Skeletal muscle cell (primary cell): ENCODE measurements at places on chromosomes 7 and 10.

- DNase-seq = no peak
Measured at GRCh38 chr10:5518143-5518542, 6.6 kb upstream of the CALML3 start.

- no peak for DNase-seq
Measured at GRCh38 chr10:30505543-30506298, 71.7 kb downstream of the MAP3K8 start.

DNA sequence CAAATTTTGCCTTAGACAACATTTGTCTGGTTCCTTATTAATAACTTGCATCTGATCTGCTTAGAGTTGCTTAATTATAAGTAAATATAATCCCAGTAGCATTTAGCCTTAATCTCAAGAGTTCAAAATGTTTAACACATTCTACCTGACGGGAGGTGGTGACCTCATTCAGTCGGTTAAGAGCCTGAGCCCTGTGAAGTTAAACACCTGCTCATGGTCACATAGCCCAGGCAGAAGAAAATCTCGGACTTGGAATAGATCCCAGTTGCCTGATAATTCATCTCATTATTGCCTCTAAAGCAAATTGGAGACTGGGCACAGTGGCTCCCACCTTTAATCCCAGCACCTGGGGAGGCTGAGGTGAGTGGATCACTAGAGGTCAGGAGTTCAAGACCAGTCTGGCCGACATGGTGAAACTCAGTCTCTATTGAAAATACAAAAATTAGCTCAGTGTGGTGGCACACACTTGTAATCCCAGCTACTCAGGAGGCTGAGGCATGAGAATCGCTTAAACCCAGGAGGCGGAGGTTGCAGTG lies 18.6 kb upstream of the ASCC1 start:
- DNase-seq = no peak

DNA sequence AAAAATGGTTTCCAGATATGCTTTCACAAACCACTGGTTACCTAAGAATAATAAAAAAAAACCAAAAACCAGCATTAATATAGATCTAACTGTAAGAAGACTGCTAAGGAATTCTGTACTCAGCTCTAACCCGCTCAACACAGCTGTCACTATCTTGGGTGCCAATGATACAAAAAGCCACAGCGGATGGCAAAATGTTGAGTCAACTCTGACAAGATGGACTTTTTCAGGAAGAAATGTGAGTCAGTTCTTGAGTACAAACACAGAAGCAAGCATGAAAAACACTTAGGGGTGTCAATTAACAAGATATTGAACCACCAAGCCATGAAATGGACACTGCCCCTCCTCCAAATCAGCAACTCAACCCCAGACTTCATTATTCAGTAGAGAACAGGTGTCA lies 55.0 kb downstream of the CTTNBP2 start:
- DNase-seq = no peak

DNA sequence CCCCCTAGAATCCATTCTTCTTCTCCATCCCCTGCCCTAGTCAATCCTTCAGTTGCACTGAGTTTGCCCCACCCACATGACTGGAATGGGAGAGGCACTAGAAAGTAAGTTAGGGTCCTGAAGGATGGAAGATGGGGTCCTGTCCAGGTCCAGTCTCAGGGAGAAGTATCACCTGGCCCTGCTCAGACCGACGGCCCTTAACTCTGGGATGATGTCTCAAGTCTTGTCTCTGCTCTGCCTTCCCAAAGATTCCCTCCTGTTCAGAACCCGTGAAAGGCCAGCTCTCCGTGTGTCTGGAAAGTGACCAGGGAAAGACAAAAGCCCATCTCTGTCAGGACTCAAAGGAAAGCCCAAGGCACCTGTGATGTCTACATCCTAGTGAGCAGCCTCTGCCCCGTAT lies 88.8 kb downstream of the OAT start:
- DNase-seq = no peak

DNA sequence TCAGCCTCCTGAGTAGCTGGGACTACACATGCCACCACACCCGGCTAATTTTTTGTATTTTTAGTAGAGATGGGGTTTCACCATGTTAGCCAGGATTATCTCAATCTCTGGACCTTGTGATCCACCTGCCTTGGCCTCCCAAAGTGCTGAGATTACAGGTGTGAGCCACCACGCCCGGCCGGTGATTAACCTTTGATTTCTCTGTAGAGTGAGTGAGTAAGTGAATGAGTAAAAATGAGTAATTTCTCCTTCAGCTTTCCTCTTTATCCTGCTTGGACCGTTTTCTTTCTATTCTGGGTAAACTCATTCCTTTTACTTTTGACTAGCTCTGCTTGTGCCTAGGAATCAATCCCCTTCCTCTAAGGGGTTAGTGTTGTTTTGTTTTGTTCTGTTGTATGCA lies 36.8 kb downstream of the ST7 start:
- no peak for DNase-seq

DNA sequence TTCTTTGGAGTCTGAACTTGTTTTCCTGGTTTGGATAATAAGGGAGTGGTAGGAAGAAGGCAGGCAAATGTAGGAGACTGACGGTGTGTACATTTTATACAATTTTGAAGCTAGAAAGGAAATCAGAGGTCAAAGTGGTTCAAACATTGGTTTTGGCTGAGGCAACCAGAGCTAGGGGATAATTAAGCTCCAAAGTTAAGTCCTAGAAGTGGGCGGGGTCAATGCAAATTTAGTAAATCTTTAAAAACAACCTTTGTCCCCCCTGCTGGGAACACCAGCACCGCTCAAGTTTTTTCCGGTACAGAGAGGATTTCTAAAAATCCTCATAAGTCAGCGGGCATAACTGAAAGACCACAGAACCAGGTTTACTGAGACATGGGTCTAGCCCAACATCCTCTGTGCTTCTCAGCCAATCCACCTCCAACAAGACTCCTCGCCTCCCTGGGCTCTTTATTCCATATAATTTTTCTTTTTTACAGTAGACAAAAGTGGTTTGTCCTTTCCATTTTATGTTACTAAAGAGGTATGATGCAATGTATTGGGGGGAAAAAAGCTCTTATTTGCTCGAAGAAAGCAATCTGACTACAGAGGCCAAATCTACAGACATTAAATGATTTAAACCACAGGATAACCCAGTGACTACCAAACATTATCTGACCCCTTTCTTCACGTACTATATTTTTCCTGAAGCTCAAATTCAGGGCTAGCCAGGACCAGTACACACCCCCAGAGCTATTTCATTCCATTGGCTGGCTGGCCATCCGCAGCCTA lies 1.6 kb downstream of the GLUD1 start:
- no peak for DNase-seq

- no peak for DNase-seq
Measured at GRCh38 chr7:96636342-96636860, 73.2 kb downstream of the SEM1 start.

DNA sequence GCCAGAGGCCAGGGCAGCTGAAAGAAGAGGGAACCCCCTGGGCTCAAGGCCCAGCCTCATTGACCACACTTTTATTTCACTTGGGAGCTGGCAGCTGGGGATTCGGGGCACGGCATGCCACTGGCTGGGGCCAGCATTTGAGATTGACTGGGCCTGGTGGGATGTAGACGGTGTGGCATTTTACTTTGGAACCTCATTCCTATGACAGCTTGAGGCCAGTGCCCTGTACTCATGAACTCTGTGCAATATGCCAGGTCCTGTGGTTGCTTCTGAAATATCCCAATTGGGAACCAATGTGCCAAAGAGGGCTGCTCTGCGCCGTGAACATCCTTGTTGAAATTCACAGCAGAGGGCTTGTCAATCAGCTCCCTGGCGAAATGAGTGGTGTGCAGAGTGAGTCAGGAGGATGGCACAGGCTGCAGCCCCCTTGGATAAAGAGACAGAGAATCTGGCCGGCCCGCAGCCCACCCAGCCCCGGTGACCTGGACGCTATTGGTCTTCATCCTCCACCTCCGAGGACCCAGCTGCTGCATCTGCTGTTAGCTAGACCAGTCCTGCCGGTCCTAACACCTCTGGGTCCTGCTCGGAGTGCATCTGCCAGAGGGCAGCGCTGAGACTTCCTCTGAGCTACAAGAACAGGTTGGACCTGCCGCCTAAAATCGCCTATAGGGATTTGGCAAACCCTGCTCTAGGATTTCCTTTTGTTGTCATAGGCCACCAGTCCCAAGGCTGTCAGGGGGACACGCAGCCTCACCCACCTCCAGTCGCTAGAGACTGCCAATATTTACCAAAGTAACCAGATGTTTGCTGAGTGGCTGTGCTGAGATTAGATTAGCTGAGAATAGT lies 58.0 kb downstream of the PRKAG2 start:
- DNase-seq = no peak

DNA sequence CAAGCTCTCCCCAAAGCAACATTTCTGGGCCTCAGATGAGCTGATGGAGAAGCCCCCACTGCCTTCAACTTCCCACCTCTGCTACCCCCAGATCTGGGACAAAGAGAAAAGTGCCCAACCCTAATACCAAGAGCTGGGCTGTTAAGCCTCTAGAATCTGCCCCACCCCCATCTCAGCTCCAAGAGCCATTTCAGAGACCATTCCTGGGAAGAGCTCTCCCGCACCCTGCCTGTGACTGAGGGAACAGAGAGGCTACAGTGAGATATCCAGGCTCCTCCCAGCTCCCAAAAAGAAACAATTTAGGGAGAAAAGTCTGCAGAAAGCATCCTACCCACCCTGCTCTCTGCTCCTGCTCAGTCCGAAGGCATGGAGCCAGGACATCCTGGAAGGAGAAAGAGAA lies 2.5 kb upstream of the KCNH2 start:
- no peak for DNase-seq
